ENCODE measurements at places on chromosomes 11 and 22. TPM values are rescaled to one million over a fixed set of nuclear protein-coding genes. Genes with fewer than 3 reads are reported as not detected.

The CRYBB2 gene
- not detected for total RNA-seq

The MS4A3 gene
- total RNA-seq = not detected

The SLC7A4 gene
- 0.23 TPM for total RNA-seq

The GRAMD1B gene
- total RNA-seq = 0.68 TPM

The TPH1 gene
- not detected for total RNA-seq

The KDM4E gene
- total RNA-seq = not detected

The OR8A1 gene
- not detected for total RNA-seq

The MMP10 gene
- total RNA-seq = 0.35 TPM

The XRCC6 gene
- total RNA-seq = 290 TPM

The PYGM gene
- total RNA-seq = 0.68 TPM

The B3GAT1 gene
- total RNA-seq = not detected

The SCGB1A1 gene
- total RNA-seq = not detected

The GLYAT gene
- total RNA-seq = not detected

The MRPL21 gene
- total RNA-seq = 82.8 TPM

The CARNS1 gene
- total RNA-seq = under 0.01 TPM

The PATE4 gene
- total RNA-seq = not detected

The IPO7 gene
- 103 TPM for total RNA-seq

The OR10A2 gene
- not detected for total RNA-seq

The CD6 gene
- not detected for total RNA-seq

The KRTAP5-8 gene
- not detected for total RNA-seq

The NLRP14 gene
- not detected for total RNA-seq

The TENM4 gene
- 12.6 TPM for total RNA-seq

The PHLDA2 gene
- total RNA-seq = 5.7 TPM

The SYCE3 gene
- not detected for total RNA-seq

The GNAZ gene
- total RNA-seq = 1.3 TPM

The CECR2 gene
- total RNA-seq = under 0.01 TPM

The TSPAN32 gene
- 0.12 TPM for total RNA-seq
